Large intestine (tissue), 12 donors: ENCODE measurements at places on chromosomes 5 and 9. TPM values are rescaled to one million over a fixed set of nuclear protein-coding genes. Genes with fewer than 3 reads are reported as not detected.

GRCh38 chr9:4832786-4833579, 40.2 kb downstream of the RCL1 start:
- DNase-seq = no peak

CCL27 gene
- polyA plus RNA-seq = 0.18 TPM

TXNDC8 gene
- not detected for polyA plus RNA-seq

DNA sequence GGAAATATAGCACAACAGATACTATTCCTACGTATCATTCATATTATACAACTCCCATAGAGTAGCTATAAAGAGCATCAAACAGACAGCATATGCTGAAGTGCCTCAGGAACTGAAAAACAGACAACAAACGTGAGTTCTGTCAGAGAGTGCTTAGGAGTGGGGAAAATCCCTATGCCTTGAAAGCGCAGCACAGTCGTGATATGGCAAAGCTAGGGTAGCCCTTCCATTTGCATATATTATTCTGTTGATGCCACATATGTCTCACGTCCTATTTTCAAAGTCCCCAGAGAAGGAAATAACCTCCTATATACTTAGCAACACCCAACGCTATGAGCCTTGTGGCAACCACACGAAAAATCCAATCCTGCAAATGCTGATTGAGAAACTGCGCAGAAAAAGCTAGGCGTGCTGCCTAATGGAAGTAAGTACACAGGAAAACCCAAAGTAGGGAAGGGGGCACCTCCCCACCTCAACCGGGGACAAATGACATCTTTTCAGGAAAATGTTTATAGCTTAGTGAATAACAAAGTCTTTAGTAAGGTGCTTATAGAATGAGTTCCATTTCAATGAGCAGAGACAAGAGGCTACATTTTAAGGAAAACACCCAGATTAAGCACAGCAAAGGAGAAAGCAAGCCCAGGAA, 105.1 kb downstream of the MED10 start:
- DNase-seq = no peak

GRCh38 chr9:126915281-126915816, 767 bp downstream of the RALGPS1 start:
- peak; percentile 89 for DNase-seq

DNA sequence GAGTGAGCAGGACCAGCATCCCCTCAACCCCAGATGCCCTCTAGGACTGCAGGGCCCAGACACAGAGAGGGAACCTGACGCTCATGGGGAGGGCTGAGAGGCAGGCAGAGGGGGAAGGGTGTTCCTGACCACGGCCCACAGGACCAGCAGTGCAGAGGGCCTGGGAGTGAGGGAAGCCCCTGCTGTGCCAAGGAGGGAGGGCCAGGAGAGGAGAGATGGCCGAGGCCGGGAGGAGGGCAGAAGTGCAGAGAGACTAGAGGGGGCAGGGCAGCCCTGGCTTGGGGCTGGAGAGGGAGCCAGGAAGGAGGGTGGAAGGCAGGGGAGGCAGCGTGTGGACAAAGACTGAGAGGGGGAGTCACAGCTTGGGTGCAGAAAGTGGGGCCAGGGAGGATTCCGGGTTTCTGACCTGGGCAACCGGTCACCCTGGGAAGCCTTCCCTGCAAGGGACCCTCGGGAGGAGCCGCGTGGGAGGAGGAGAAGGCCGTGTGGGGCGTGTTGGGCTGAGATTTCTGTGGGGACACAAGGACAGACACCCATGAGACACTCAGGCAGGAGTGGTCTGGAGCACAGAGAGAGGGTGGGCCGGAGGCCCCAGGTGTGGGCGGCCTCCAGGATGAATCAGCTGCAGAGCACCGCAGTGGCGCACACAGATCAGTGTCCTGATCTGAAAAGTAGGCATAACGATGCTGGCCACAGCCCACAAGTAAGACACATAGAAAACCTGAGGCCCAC, 117.5 kb downstream of the ADAMTS2 start:
- DNase-seq = no peak

- DNase-seq = no peak
Measured at GRCh38 chr9:125999504-125999881, 252.3 kb downstream of the PBX3 start.

GRCh38 chr5:155381654-155382053, 368.1 kb downstream of the KIF4B start:
- no peak for DNase-seq

- DNase-seq = no peak
Measured at GRCh38 chr5:135208555-135208902, 174.5 kb upstream of the PITX1 start.

CDX1 gene
- 196 TPM for polyA plus RNA-seq

WDR55 gene
- polyA plus RNA-seq = 19.9 TPM

- no peak for DNase-seq
Measured at GRCh38 chr9:124198331-124198730, 59.4 kb upstream of the NEK6 start.

CATSPER3 gene
- 1.4 TPM for polyA plus RNA-seq

EHMT1 gene
- 38.7 TPM for polyA plus RNA-seq
